ENCODE measurements at places on chromosomes 4 and X.

GRCh38 chrX:13341491-13342101 lies 21.7 kb upstream of the ATXN3L start:
- no peaks in the 10 kb centered on the region for H3K4me1 ChIP-seq
- no peaks in the 10 kb centered on the region for H3K36me3 ChIP-seq
- DNase-seq, result no peak
- H3K27me3 ChIP-seq, result no peaks in the 10 kb centered on the region
- no peak overlapping the region for H3K27ac ChIP-seq
- no peak overlapping the region for H3K4me3 ChIP-seq

DNA sequence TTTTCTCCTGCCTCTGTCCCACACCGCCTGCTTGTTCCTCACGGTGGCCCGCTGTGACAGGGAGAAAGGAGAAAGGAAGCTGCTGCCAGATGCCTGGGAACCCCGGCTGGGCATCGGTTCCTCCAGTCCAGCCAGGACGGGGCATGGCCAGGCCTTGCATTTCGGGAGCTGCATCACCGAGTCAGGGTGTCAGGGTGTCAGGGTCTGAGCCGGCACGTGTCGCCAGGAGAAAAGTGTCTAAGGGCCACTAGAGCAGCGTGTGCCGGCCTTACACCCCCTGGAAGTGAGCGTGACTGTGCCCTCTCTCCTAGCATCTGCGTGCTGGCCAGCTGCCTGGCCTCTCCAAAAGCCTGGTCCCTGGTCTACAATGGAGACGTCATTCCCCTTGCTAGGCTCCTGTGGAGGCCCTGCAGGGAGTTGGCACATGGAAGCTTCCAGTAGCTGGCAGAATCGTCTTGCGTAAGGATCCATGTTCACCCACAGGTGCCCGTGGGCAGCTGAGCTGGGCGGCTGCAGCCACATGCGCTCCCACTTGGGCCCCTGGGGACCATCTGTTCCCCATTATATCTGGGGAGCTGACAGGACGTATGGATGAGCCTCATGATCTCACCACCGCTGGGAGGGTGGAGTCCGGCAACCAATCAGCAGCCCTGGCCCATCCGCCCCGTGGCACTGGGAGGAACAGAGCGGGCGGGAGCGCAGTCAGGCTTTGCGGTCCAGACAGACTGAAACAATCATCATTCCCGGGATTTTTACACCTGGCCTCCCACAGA lies 39.9 kb upstream of the HMX1 start:
- H3K27me3 ChIP-seq, result no peaks in the 10 kb centered on the region
- H3K4me1 ChIP-seq, result no peaks in the 10 kb centered on the region
- H3K36me3 ChIP-seq, result no peaks in the 10 kb centered on the region
- peak; percentile 52 for DNase-seq
- H3K4me3 ChIP-seq, result no peak overlapping the region

GRCh38 chr4:38237139-38237538 lies 276.9 kb downstream of the PTTG2 start:
- H3K4me3 ChIP-seq, result no peak overlapping the region
- H3K4me1 ChIP-seq, result peaks cover 12% of the 10 kb centered on the region
- H3K36me3 ChIP-seq, result no peaks in the 10 kb centered on the region
- no peaks in the 10 kb centered on the region for H3K27me3 ChIP-seq
- H3K27ac ChIP-seq, result peak overlapping the region; percentile 12
- no peak for DNase-seq

GRCh38 chr4:1109898-1110506 lies 3.4 kb downstream of the RNF212 start:
- H3K27ac ChIP-seq, result no peak overlapping the region
- H3K27me3 ChIP-seq, result peaks cover 5% of the 10 kb centered on the region
- no peaks in the 10 kb centered on the region for H3K36me3 ChIP-seq
- no peak for DNase-seq

DNA sequence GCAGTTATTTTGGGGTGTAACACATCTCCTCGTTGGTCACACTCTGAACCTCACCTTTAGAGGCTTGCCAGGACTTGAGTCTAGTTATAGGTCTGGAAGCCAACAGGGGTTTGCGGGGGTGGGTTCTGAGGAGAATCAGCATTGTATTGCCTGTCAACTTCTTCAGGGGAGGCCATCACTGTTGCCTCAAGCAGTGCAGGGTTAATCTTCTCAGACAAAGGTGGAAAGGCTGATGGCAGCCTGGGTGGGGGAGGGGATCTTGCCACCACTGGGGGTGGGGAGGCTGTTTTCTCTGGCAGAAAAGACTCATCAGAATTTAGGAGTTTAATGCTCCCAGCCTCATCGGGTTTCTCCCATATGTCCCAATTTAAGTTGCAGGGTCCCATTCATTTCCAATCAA lies 387.8 kb downstream of the PRR32 start:
- DNase-seq, result no peak
- no peaks in the 10 kb centered on the region for H3K27me3 ChIP-seq
- no peaks in the 10 kb centered on the region for H3K4me1 ChIP-seq

DNA sequence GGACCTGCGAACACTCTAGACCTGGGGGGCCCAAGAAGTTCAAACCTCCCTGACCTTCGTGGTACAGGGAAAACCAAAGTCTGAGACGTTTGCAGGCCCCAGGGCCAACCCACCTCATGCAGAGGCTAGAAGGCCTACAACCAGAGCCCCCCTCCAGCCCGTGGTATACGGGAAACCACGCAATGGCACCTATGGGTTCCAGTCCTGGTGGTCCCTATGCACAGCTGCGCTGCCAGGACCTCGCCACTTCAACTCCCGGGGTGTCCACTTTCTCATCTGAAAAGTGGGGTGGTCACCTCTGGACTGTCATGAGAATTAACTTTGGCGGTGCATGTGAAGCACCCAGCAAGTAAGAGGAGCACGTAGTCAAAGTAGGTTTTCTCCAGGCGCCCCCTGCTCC lies 8.4 kb upstream of the MSX1 start:
- no peak overlapping the region for H3K4me3 ChIP-seq
- H3K27me3 ChIP-seq, result peaks cover 20% of the 10 kb centered on the region
- no peaks in the 10 kb centered on the region for H3K36me3 ChIP-seq
- DNase-seq, result no peak
